ENCODE measurements at places on chromosomes 6 and 20.

DNA sequence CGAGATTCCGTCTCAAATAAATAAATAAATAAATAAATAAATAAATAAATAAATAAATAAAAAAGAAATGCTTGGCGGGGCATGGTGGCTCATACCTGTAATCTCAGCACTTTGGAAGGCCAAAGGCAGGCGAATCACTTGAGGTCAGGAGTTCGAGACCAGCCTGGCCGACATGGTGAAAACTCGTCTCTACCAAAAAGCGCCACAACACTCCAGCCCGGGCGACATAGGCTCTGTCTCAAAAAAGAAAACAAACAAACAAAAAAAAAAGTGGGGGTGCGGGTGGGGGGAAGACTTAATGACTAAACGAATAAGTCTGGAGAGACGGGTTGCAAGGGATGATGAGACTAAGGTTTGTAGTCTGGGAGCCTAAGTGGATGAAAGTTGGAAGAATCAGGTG, 170.7 kb downstream of the SLC16A10 start:
- DNase-seq, result no peak

- DNase-seq, result no peak
These were observed 276.9 kb downstream of the BMP7 start for GRCh38 chr20:56989516-56989915.

DNA sequence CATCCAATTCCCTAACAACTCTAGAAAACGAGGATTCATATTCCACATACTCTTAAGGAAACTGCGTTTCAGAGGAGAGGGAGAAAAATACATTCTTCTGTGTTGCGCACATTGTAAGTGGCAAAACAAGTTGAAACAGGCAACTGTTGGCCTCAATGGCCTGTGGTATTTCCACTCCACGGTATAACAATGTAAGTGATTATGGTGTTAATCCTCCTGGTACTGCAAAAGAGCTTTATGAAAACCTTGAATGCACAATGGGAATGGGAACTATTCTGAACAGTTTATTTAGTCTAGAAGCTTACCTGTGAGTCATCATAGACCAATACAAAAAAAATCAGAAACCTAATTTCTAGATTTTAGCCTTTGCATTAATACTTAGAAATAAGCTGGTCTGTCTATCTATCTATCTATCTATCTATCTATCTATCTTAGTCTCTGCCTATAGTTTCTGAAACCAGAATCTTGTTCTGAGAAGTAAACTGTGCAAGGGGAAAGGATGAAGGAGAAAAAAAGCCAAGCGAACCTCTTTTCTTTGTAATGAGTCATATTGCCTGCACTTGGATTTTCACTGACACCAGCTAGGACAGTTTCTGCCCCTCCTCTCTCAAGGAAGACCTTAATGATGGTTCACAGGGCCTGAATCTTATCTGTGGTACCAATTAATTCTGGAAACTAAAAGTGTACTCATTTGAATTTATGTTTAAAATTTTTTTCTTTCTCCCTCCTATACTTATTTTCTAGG, 101.5 kb downstream of the RNF144B start:
- DNase-seq, result no peak

- DNase-seq, result no peak
These were observed 28.2 kb upstream of the SNAP25 start for GRCh38 chr20:10190456-10190855.

DNA sequence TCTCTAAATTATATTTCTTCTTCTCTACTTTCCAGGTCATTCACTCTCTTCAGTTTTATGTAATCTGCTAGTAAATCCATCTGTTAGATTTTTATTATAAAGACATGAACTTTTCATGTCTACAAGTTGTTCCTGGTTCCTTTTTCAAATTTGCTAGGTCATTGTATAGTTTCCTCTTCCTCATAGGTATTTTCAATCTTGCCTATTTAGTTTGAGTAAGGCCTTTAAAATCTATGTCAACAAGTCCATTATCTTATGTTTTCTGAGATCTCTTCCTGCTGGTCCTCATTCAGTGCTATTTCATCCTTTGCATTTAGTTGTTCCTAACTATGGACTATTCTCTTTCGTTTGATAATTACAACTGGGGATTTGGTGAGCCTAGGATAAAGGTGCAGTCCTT, 11.0 kb downstream of the RRBP1 start:
- no peak for DNase-seq

GRCh38 chr20:47141941-47142773, 214.3 kb downstream of the ZMYND8 start:
- no peak for DNase-seq

Measured in caudate nucleus (tissue), 63 donors.